ENCODE measurements at places on chromosomes 4 and X.

- DNase-seq: no peak
These were observed 214.3 kb downstream of the RASL11B start for GRCh38 chr4:53076374-53076958.

GRCh38 chrX:13074297-13075262, 30.2 kb upstream of the FAM9C start:
- no peak for DNase-seq

DNA sequence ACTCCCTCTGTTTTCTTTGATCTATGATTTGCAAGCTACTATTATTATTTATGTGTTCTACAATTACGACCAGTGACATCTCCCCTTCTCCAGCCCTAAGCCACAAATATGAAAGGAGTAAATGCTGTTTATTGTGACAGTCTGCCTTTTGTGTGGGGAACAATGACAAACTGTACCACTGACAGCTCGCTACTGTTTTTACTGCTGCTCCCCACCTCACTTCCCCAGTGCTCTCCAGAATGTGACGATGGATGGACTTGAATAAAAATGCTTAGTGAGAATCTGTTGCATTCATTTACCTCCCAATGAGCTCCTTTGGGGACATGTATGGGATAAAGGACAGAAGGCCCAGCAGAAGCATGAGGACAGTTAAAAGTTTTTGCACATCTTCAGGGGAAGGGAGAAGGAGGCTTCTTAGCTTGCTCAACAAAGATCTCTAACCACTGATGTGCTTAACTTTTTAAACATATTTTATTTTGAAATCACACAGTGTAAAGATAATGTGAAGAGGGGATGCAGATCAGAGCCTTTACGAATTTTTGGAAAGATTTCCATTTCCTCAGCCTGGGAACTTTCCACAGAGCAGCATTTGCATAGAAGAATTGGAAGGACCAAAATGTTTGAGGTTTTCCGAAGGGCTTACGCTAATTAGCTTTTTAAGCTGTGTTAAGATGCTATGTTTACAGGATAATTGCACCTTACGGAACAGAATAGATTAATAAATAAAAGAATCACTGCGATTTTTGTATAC, 485.1 kb upstream of the TENM3 start:
- DNase-seq: no peak

DNA sequence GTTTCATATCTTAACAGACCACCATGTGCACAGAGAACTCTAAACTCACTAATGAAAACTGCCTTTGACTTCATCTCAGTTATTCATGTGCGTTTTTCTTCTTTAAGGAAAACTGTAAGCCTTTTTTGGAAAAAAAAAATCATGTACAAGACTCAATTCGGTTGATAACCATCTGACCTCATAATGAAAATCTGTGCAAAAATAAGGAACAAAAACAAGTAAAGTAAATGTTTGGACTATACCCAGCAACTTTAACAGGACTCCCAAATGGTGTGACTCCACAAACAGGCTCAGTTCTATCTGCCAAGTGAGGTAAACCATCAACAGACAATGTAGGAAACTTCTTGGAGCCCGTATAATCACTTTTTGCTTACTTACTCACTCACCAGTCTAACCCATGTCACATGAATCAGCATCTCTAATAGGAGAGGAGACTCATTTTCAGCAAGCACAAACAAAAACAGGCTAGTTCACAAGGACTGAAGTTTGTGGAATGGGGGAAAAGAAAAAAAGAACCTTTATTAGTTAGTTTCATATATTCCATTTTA, 9.3 kb downstream of the APOO start:
- no peak for DNase-seq

DNA sequence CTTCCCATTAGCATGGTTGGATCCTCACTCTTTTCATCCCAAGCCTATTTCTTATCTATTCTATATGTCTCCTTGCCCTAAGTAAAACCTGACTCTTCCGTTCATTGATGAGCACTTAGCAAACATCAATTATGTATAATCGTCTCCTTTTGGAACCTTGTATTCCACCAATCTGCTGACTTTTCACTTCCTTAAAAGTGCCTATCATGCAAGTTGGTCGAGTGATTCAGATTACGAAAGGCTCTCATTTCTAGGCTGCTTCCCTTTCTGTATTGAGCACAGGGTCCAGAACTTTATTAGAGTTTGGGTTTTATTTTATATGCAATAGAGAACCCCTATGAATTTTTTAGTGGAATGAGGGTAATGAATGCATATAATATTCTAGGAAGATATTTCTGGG, 27.1 kb upstream of the ALB start:
- DNase-seq: no peak

- DNase-seq: no peak
These were observed 6.3 kb downstream of the KIAA1210 start for GRCh38 chrX:119121341-119121740.

GRCh38 chrX:46200413-46200812, 344.8 kb downstream of the ZNF674 start:
- DNase-seq: no peak

- no peak for DNase-seq
These were observed 163.6 kb downstream of the SPRY1 start for GRCh38 chr4:123559955-123560871.

DNA sequence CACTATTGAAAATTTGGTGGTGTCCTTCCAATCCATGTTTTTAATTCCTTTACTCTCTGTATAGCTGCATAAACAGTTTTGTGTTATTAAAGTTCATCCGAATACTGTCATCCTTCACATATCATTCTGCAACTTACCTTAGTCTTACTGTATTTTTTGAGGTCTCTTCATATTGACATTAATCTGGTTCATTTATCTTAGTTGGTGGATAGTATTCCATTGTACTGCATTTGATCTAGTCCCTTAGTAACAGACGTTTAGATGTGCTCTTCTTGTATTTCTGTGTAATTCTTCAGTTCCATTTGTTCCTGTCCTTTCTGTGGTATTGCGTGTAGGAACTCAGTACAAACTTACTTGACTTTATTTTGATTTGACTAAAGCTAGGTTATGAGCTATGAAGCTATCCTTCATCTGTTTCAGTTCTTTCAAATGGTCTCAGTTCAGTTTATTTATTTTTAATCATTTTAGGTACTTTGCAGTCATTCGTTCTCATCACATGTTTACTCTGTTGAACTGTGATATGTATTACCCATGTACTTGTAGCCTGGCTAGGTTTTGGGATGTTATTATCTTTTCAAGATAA, 41.3 kb downstream of the RAPGEF2 start:
- no peak for DNase-seq

DNA sequence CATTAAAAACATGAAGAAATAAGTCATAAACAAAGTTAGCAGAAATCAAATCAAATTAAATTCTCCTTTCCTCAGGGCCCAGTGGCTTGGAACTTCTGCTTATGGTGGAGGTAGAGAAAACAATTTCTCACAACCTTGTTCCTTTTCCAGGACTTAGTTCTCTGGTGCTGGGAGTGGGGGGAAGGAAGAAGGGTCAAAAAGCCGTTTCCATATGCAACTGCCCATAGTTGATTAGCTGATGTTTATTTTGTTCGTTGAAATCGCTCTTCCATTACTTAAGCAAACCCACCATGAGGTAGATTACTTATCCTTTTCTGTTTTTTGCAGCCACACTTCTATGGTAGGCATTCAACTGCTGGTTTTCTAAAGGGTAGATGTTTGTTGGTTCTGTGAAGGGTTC, 94.2 kb downstream of the ARSJ start:
- DNase-seq: no peak

- DNase-seq: no peak
These were observed 100.9 kb upstream of the TBC1D9 start for GRCh38 chr4:140857111-140857510.

GRCh38 chr4:72094059-72094797, 62.4 kb downstream of the NPFFR2 start:
- DNase-seq: no peak

DNA sequence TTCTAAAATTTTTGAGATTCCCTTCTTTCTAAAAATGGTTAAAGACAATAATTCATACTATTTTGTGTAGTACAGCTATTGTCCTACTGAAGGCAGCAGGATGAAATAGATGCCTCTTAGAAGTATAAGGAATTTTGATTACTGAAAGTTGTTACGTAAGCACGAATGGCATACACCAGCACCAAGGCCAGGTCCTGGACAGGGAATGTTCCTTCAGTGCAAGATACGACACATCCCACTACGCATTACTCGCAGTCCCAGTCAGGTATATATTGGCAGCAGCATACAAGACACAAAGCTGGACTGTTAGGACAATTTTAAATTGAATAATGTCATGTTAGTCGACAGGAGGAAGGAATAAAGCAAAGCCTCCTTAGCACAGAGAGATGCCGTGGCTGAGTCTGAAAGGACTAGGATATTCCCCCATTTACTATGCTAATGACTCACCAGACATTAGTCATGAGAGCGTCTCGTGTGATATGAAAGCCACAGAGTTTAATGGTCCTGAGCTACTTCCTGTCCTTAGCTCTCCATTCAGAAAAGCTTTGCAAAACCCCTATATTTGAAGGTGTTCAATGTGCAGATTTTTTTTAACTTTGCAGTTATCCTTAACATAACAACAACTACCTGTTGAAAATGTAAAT, 504.3 kb downstream of the FAM133A start:
- no peak for DNase-seq

DNA sequence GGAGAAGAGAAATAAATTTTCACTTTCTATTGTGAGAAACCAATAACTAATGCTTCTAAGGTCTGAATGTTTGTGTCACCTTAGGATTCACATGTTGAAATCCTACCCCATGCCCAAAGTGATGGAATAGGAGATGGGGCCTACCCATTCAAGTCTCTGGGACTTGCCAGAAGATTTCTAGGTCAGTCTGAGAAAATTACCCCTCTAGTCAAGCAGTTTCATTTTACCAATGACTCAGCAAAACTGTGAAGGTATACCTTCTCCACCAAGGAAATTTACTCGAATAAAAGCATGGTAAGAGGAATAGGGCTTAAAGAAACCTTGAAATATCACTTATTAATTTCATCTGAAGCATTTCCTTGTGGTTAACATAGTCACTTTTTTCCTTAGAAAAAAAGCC, 23.5 kb upstream of the PAPSS1 start:
- DNase-seq: no peak

DNA sequence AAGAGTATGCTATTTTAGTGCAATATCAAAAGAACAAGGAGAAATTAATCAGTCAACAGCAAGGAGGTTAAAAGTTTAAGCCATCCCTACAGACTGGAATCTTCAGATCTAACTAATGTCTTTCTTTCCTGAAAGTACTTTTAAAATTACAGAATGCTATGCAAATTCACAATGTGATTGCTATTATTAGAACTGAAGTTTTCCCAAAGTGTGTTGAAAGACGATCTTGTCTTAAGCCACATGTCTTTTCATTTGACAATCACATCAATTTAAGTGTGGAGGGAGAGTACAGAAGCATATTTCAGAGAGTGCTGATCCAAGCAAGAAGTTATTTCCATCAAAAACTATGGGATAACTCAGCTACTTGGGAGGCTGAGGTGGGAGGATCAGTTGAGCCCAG, 64.7 kb upstream of the TNIP3 start:
- no peak for DNase-seq

GRCh38 chr4:25088093-25088952, 57.6 kb upstream of the LGI2 start:
- no peak for DNase-seq

DNA sequence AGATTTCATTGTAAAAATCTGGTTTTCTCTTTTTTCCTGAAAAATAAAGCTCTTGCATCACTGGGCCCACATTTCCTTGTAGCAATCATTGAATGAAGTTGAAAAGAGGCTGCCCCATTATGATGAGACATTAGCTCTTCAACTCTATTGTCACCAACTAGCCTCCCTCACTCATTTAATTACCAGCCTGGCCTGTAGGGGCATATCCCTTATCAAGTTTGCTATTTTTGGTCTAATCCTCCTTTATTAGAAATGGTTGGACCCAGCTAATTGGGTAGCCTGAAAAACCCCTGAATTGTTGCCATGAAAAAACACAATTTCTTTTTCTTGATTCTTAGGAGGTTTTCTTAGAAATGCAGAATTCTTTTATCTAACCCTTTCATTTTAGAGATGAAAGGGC, 164.6 kb upstream of the CASK start:
- DNase-seq: no peak

GRCh38 chrX:38403834-38404233, 51.4 kb downstream of the OTC start:
- DNase-seq: no peak

DNA sequence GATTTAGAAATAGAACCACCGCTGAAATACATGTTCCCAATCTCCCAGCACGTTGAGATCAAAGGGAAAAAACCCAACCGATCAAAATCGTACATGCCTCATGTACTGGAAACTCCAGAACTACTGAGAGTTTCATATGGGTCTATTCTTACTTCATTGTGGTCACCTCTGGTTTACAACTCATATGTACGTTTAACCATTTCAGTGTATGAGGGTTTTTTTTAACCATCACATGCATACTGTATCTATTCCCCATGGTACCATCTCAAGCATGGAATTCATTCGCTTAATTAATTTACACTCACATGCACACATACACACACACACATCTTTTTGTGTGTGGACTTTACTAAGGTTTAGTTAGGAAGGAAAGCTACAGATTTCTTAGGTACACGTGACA, 46.0 kb upstream of the CLNK start:
- no peak for DNase-seq

- DNase-seq: no peak
These were observed 29.7 kb upstream of the ADH6 start for GRCh38 chr4:99248714-99249113.

DNA sequence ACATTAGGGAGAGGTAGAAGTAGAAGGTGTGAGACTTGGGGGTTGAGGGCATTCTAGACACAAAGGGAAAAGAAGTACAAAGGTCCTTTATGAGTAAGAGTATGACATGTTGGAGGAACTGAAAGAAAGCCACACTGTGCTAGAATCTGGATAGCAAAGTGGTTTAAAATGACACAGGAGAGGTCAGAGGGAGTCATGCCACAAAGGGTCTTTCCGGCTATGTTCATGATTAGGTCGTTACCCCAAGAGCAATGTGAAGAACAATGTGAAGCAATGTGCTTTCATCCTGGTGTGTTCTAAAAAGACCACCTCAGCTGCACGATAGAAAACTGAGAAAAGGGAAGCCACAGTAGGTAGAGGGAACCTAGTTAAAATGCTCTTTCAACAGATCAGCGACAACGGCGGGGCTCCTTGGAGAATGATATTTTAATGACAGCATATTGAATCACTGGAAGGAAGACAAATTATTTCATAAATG, 29.2 kb downstream of the SMIM14 start:
- no peak for DNase-seq

DNA sequence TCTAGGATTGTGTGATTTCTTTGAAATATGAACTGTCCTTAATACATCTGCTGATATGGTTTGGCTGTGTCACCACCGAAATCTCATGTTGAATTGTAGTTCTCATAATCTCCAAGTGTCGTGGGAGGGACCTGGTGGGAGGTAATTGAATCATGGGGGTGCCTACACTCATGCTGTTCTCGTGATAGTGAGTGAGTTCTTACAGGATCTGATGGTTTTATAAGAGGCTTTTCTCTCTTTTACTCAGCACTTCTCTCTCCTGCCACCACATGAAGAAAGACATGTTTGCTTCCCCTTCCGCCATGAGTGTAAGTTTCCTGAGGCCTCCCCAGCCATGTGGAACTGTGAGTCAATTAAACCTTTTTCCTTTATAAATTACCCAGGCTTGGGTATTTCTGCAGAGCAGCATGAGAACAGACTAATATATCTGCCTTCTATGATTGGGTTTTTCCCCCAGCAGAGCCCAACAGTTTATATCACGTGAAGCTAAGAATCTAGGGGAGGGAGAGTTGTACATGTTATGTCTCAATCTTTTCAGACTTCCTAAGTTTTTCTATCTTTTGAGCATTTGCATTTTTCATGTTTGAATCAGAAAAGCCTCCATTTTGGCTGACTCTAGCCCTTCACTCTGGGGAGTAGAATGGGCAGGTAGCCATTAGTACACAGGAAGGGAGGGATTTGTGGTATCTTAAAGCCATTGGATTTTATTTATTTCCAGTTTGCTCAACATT, 58.9 kb downstream of the PLAC1 start:
- DNase-seq: peak; percentile 39
